ENCODE measurements at places on chromosomes 11 and 22.

DNA sequence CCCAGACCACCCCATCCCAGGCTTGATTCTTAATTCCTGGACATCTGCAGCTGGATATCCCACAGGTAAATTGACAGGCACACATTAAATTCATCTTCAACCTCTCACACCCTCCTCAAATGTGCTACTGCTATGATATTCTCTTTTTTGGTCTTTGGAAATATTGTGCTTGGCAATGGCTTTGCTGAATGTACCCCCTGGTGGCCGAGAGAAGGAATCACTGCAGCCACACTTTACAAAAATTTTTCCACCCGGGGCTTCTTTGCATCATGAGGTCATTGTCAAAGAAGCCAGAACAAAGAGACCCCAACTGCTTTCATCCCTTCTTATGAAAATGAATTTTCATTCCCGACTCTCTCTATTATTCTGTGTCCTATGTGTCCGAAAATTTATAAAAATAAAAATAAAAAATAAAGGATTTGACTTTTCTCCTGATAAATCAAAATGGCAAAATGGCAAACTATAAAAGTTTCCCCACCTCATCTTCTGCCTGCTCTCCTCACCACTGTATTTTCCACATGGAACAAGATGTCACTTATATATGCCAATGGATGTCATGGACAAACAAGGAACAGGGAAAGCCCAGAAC is 15.0 kb upstream of the CYB5R2 start:
- DNase-seq = no peak

- no peak for DNase-seq
Measured at GRCh38 chr11:94753630-94754029, 14.5 kb upstream of the AMOTL1 start.

DNA sequence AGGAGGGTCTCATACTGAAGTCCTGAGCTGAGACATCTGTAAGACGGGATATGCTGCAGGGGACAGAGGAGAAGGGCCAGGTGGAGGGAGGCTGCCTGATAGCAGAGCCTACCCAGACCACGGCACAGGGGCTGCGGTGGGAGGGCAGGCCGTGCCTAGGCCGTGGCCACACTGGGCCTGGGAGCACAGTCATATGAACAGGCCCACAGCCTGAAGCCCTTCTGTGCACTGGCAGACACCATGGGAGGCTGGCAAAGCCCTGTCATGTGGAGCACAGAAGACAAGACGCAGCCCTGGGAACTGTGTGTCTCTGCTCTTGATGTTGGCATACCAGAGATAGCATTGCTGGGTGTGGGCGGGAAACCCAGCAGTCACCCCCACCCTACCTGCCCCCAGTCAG is 3.3 kb downstream of the SPATA19 start:
- DNase-seq = no peak

DNA sequence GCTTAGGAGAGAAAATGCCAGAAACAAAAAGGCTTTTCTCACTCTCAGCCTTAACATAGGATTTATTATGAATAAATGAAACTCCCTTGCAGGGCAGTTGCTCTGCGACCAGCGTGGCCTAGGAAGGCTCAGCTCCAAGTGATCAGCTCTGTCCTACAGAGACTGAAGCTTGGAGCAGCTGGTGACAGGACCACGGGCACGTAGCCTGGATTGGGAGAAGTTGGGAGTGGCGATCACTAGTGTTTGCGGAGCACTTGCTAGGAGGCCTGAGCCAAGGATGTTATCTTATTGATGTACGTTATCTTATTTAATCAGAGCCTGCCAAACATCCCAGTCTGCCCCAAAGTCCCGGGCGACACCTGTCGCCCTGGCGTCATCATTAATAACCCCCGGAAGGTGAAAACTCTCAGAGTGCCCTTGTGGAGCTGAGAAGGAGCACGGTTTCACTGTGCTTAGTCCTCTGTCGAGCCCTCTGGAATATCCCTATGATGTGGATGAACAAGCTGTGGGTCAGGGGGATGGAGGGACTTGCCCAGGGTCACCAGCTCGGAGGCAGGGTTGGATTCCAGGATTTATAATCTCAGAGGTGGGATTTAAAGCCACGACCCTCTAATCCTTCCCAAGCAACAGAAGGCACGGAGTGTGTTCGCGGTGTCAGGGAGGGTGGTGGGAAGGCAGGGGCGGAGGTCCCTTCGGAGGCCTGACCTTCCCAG is 40.8 kb upstream of the SMIM38 start:
- no peak for DNase-seq

DNA sequence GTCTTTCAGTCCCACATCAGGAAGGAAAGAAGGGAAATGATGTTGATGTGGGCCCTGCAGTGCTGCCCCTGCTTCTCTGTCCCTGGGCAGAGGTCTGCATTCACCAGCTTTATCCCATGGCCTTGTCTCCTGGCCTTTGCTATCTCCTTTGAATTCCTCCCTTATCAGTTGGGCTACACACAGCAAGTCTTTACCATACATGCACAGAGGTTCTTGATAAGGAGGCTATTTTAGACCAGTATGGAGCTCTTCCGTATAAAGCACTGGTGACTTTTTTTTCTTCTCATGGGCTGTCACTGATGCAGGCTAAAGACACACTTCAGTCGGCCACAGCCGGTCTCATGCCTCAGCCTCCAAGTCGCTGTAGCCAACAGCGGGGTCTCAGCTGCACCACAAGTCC is 20.2 kb downstream of the MYO18B start:
- DNase-seq = no peak

- no peak for DNase-seq
Measured at GRCh38 chr11:120562806-120563425, 51.4 kb downstream of the GRIK4 start.

DNA sequence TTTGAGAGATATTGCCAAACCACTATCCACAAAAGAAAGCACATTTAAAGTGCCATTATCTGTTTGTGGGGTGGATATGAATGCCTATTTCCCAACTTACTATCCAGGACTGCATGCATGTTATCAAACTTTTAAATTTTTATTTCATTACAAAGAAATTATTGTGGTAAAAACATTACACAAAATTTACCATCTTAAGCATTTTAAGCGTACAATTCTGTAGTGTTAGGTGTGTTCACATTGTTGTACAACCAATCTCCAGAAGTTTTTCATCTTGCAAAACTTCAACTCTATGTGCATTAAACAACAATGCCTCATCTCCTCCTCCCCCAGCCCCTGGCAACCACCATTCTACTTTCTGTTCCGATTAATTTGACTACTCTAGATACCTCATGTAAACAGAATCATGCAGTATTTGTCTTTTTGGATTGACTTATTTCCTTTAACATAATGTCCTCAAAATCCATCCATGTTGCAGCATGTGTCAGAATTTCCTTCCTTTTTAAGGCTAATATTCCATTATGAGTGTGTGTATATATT is 17.6 kb upstream of the CD44 start:
- no peak for DNase-seq

GRCh38 chr11:16352707-16353106 is 3.6 kb downstream of the SOX6 start:
- DNase-seq = no peak

DNA sequence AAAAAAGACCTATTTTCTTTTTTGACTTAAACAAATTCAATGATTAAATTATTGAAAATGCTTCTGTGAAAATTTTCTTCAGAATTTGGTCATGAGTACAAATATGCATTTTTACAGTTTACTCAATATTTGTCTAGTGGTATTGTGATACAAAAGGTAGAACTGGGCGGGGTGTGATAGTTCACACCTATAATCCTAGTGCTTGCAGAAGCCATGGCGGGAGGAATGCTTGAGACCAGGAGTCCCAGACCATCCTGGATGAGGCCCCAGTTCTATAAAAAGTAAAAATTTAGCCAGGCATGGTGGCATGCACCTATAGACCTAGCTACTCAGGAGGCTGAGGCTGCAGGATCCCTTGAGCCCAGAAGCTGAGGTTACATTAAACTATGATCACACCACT is 90.6 kb downstream of the ARHGAP42 start:
- no peak for DNase-seq

DNA sequence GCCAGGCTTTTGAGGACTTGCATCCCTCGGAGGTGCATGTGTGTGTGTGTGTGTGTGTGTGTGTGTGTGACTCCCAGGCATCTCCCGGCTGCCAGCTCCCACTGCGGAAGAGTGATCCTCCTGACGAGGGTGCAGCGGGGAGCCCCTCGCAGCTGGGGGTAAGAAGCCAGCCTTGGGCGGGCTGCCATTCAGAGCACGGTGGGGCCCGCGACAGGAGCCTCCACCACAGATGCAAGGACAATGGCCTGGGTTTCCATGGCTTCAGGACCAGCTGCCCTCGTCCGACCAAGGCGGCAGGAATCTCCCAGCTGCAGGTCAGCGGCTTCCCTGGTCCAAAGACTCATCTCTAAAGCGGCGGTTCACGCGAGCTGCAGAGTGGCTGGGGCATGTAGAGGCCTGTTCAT is 908.5 kb downstream of the BRD1 start:
- DNase-seq = no peak

DNA sequence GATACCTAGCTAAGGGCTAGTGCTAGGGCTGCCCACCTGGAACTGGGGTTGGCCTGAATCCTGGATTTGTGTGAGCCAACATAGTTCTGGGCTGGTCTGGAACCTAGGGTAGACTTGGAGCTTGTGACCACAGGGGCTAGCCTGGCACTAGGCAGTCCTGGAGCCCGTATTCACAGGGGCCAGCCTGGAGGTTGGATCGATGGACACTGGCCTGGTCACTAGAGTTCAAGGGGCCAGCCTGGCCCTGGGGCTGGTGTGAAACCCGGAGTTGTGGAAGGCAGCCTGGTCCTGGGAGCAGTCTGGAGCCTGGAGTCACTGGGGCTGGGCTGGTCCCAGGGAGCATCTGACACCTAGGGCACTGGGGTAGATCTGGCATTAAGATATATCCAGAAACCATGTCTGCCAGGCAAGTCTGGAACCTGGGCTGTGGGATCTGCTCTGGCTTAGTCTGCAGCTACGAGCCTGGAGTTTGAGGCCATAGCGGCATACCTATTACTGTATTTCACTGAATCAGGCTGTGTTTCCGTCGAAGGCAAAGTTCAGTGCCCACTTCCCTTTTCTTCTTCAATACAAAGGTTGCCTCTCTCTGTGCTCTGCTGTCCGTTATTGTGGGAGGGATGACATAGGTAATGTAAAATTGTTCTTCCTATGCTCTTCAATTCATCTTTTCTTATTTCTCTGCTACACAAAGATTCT is 9.1 kb upstream of the GLYATL1B start:
- peak; percentile 13 for DNase-seq

DNA sequence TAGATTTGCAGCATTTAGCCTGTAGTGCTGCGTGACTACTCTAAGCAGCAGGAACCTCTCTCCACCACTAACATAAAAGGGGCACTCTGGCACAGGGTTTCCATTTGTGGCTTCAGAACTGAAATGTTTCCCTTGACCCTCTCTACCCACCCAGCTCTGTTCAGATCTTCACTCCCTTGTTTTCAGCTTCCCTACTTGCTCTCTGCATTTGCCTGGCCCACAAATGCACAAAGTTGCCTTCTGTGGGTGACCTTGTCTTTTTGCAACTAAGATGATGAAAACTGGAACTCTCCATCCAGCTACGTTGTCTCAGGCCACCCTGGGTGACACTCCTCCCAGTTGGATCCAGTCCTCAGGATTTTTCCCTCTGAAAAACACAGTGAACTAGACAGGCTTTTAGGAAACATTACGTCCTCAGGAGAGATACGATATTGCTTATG is 19.8 kb upstream of the PSMA1 start:
- no peak for DNase-seq

DNA sequence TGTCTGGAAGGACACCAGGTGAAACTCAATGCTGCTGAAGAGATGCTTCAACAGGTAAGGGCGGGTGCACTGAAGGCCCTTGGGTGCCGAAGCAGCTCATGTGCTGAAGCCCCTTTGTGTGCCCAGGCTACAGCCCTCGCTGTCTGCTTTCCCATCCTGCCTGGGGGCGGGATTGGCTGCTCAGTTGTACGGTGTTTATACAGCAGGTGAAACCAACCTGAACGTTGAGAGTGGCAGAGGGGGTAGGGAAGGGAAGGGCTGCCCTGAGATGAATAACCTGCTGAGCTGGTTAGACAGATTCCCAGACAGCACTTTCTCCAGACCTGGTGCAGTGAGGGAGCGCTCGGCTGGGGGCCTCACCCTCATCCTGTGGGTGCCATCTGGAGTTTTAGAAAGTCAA is 75.7 kb downstream of the CYB5R2 start:
- DNase-seq = no peak

- no peak for DNase-seq
Measured at GRCh38 chr11:132080127-132080526, 709.7 kb downstream of the NTM start.

- DNase-seq = no peak
Measured at GRCh38 chr11:96309016-96309642, 33.9 kb downstream of the MAML2 start.

GRCh38 chr11:64631675-64632074 is 40.7 kb downstream of the SLC22A12 start:
- no peak for DNase-seq

GRCh38 chr11:64455456-64456261 is 96.7 kb downstream of the RPS6KA4 start:
- no peak for DNase-seq

DNA sequence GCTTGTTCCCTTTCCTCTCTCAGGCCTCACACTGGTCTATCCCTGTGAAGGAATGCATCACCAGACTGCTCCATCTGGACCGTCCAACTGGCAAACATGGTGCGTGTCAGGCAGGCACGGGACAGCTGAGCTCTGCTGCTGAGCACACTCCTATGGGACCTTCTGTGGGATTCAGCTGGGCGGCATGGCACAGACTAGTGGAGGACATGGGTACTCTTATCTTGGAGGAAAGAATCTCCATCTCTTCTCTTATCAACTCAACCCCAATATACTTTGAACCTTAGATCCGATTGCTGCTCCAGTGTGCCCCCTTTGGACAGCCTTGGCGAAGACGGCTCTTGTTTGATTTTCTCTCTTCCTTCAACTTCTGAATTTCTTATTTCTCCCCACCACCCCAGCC is 593.6 kb downstream of the ETS1 start:
- DNase-seq = no peak

DNA sequence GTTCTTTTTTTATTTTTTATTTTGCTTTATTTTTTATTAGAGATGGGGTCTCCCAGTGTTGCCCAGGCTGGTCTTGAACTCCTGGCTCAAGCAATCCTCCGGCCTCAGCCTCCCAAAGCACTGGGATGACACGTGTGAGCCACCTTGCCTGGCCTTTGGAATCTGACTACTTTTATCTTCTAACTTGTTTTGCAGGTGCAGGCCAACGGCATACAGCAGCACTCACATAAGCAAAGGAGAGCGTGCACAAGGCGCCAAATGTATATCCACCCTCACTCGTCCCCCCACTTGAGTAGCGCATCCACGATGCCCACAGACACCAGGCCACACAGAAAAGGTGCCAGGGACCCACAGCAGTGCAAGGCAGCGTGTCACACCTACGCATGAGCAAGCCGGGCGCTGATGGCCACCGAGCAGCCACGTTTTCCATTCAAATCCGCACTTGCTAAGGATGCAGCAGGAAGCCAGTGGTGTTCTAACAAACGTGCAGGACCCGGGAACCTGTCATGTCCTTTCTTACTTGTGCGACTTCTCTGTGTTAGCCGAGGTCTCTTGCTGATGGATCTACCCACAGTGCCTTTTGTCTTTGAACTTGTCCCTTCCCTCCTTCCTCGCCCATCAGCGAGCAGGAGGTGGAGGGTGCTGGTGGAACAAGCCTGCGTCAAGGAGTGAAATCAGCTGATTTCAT is 5.9 kb downstream of the ASCL2 start:
- no peak for DNase-seq

All from CD4-positive, alpha-beta T cell treated with Interferon gamma for 1 hour (primary cell).